Lung (tissue), 17 donors: ENCODE measurements at places on chromosomes 2 and 18.

DNA sequence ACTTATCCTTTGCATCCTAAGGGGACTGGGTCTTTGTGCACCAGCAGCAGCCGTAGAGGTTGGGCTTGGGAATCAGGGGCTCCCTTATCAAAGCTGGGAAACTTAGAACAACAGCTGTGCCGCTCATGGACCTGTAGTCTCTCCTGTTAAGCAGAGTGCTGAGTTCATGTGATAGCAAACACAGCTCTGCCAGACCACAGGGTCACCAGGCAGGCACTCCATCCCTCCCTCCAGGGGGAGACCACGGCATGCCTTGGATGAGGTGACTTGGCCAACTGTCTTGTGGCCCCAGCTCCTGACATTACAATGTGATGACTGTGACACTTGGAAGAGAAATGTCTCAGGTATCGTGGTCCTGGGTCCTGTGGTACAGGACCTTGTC, 60.0 kb downstream of the DGKD start:
- DNase-seq, result no peak

DNA sequence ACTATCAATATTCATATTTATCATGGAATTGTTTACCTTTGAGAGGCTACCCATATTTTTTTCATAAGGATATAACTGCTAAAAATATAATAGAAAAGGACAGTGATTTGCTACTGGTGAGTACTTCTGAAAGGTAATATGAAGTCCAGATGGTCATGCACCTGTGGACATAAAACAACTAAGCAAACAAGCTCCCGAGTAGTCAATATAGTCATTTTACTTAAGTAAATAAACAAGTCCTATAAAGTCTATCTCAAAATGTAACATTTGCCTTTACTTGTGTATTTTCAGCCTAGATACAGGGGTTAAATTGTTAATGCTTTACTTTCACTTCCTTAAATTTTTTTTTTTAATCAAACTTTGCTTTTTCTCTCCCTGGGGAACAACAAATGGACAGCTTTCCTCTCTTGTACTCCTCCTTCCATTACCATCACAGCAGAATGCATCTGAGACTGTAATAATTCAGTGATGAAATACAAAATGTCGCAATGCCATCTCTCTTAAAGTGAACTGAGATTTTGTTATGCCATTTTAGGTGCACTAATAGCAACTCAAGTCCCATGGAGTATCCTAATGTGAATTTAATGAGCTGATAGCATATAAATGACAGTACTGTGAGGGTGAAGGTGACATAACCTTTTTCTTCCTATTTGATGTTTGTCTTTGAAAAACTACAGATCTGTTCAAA, 1325.4 kb upstream of the ZEB2 start:
- DNase-seq, result peak; percentile 64

DNA sequence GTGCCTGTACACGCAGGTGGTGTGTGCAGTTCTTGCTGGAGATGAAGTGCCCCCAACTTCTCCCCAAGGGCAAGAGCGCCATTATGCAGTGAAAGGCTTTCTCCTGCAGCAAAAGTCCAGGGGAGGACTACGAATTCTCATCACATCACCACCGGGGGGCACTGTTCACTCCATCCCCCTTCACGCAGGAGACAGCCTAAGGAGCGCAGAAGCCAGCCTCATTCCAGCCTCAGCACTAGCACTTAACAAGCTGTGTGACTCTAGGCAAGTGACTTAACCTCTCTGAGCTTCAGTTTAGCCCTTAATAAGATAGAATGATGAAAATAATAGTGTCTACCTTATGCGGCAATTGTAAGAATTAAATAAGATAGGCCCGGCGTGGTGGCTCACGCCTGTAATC, 32.3 kb downstream of the DNMT3A start:
- peak; percentile 51 for DNase-seq

DNA sequence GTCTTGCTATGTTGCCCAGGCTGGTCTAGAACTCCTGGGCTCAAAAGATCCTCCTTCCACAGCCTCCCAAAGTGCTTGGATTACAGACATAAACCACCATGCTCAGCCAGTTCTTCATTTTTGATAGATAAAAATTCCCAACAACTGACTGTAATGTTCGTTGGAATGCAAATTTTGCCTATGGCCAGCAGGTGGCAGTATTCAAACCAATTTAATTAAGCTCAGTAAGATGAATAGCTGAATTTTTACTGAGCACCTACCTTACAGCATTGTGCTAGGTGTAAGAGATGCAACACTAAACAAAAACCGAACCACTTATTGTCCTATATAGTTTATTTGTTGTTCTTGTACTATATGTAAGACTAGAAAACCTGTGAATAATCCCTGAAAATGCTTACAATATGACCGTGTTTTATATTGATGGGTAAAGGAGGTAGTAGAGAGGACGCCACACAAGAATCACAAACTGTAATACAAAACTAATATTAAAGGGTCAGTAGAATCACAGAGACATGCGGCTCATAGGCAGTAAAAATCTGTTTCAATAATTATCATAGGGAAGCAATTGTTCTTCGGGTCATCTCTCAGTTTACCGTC, 8.2 kb upstream of the TMEM182 start:
- no peak for DNase-seq

- no peak for DNase-seq
Observed at GRCh38 chr2:30046979-30047378, 99.8 kb upstream of the YPEL5 start.

GRCh38 chr2:157190151-157190550, 67.4 kb upstream of the GALNT5 start:
- no peak for DNase-seq

- DNase-seq, result no peak
Observed at GRCh38 chr2:111186121-111186715, 65.5 kb downstream of the BCL2L11 start.

DNA sequence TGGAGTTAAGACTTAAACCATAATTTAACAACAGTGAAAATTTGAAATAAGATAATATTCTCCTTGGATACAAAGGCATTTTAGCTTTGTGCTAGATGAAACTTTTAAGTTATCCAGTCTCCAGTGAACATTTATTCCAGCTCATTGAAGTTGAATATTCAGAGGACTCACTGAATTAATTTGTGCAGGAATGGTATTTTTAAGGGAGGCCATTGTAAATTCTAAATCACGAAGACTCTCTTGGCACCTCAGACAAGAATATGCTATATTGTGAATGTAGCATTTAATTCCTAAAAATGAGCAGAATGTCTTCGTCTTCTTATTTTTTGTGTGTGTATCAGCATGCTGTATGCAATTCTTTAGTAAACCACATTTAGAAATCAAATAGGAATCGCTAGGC, 731.7 kb upstream of the RAB6C start:
- no peak for DNase-seq

- peak; percentile 92 for DNase-seq
Observed at GRCh38 chr2:236545814-236546480, 23.7 kb upstream of the ACKR3 start.

- no peak for DNase-seq
Observed at GRCh38 chr2:176172007-176172894, 15.1 kb downstream of the HOXD3 start.

GRCh38 chr2:60891180-60891579, 9.8 kb downstream of the REL start:
- DNase-seq, result no peak

DNA sequence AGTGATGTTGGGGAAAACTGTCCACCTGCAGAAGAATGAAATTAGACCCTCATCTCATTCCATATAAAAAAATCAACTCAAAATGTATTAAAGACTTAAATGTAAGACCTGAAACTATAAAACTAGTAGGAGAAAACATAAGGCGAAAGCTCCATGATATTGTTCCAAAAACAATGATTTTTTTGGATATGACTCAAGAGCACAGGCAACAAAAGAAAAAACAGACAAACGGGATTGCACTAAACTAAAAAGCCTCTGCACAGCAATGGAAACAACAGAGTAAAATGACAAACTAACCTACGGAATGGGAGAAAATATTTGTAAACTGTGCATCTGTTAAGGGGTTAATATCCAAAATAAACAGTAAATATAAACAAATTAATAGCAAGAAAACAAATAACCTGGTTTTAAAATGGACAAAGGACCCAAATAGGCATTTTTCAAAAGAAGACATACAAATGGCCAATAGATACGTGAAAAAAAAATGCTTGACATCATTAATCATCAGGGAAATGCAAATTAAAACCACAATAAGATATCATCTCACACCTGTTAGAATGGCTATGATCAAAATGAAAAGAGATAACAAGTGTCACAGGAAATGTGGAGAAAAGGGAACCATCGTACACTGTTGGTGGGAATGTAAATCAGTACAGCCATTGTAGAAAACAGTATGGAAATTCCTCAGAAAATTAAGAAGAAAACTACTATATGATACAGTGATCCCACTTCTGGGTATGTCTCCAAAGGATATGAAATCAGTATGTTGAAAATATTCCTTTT, 26.6 kb downstream of the LRRFIP1 start:
- DNase-seq, result no peak

- peak; percentile 51 for DNase-seq
Observed at GRCh38 chr2:143171817-143172216, 42.6 kb downstream of the ARHGAP15 start.

GRCh38 chr2:151922845-151923666, 94.8 kb upstream of the ARL5A start:
- peak; percentile 60 for DNase-seq

DNA sequence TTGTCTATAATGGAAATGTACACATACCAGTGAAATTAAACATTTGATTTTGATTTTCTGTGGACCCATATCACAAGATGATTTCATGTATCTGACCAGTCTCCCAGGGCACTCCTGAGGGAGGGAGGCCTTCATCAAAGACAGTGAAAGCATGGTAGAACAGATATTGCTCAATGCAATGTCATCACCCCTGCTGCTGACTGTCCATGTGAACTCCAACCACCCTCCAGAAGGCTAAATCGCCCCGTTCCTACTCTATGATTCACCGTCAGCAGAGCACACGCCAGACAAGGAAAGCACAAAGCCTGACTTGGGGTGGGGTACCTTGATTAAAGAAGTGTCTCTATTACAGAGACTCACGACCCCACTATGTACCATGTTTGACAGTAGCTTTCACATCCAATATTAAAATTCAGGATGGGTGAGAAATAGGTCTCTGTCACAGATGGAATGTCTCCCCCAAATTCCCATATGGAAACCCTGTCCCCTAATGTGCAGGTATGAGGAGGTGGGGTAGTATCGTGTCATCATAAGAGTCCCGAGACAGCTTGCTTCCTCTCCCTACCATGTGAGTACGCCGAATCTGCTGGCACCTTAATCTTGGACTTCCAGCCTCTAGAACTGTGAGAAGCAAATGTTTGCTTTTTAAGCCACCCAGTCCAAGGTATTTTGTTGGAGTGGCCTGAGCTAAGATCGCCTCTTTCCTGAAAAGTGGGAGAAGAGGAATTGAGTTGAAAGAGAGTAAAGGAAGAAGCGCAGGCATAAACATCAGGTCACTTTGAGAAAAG, 42.4 kb downstream of the CYB5A start:
- no peak for DNase-seq

- DNase-seq, result no peak
Observed at GRCh38 chr2:43098539-43098938, 127.9 kb downstream of the ZFP36L2 start.

DNA sequence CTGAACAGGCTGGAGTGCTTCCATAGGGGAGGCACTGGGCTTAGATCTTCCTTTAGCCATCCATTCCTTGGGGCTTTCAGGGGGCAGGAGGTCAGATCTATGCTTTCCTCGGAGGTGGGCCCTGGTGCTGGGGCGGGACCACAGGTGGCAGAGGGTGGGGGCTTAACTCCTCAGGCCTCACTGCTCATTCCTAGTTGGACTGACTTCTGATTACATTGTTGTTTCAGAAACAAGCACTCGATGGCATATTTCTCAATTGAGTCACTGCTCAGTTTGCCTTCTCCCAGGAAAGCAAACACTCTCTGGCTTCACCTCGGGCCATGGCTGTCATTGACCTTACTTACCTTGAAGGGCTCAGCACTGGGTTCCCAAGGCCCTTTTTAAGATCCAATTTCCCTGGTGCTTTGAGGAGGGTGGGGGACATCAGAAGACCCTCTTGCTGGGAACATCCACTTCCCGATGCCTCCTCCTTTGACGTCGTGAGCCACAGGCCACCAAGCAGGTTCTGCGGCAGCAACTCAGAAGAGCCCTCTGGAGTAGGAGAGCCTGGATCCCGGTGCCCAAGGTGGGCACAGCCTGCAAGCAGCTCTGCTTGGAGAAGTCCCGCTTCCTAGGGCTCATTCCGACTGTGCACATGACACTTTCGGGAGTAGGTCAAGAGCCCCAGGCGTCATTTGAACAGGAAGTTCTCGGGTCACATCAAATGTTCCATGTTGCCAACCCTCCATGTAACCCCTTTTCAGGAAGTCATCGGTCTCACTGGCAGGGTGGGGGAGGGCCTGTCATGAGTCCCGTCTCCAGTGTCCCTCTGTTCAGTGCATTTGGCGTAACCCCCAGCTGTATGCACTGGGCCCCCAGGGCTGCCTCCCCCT, 40.6 kb downstream of the SDC1 start:
- peak; percentile 53 for DNase-seq

GRCh38 chr2:129796225-129796624, 183.2 kb upstream of the RAB6C start:
- DNase-seq, result no peak

GRCh38 chr2:170002096-170002495, 174.8 kb downstream of the UBR3 start:
- DNase-seq, result no peak

GRCh38 chr2:47639467-47639866, 143.5 kb upstream of the MSH6 start:
- no peak for DNase-seq

GRCh38 chr2:205680903-205681302, 1.4 kb upstream of the NRP2 start:
- peak; percentile 46 for DNase-seq

DNA sequence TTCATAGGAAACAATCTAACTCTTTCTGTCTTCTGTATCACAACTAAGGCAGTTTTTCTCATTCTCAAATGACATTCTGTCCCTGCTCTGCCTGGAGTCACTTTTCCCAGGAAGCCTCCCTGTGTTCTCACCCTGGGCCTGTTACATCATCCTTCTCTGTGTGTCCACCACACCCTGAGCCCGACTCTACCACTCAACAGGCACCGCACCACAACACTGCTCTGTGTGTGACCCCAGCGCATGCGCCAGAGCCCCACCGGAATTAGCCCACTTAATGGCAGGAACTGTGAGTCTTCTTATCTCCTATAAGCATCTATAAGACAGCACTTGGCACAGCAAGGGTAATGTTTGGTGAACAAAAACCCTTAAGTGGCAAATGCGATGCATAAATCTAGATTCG, 32.3 kb downstream of the TGFBRAP1 start:
- DNase-seq, result peak; percentile 34

- DNase-seq, result no peak
Observed at GRCh38 chr2:59572227-59572626, 981.2 kb downstream of the BCL11A start.

- peak; percentile 30 for DNase-seq
Observed at GRCh38 chr18:63444580-63444979, 22.3 kb upstream of the VPS4B start.
